Esophagus squamous epithelium (tissue), 5 donors: ENCODE measurements at places on chromosomes 13 and 19.

GRCh38 chr19:29579308-29579910, 26.7 kb upstream of the POP4 start:
- DNase-seq: no peak

GRCh38 chr13:98305670-98306069, 128.6 kb upstream of the RNF113B start:
- no peak for DNase-seq

DNA sequence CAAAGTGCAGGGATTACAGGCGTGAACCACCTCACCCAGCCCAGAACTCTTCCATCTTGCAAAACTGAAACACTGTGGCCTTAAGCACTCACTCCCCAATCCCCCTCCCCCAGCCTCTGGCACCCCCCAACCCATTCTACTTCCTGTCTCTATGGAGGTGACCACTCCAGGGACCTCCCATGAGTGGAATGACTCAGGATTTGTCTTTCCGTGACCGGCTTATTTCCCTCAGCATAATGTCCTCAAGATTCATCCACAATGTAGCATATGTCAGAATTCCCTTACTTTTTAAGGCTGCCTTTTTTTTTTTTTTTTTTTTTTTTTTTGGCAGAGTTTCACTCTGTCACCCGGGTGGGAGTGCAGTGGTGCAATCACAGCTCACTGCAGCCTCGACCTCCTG, 3.6 kb upstream of the F2RL3 start:
- DNase-seq: no peak

GRCh38 chr13:97460004-97460775, 26.2 kb downstream of the RAP2A start:
- no peak for DNase-seq

DNA sequence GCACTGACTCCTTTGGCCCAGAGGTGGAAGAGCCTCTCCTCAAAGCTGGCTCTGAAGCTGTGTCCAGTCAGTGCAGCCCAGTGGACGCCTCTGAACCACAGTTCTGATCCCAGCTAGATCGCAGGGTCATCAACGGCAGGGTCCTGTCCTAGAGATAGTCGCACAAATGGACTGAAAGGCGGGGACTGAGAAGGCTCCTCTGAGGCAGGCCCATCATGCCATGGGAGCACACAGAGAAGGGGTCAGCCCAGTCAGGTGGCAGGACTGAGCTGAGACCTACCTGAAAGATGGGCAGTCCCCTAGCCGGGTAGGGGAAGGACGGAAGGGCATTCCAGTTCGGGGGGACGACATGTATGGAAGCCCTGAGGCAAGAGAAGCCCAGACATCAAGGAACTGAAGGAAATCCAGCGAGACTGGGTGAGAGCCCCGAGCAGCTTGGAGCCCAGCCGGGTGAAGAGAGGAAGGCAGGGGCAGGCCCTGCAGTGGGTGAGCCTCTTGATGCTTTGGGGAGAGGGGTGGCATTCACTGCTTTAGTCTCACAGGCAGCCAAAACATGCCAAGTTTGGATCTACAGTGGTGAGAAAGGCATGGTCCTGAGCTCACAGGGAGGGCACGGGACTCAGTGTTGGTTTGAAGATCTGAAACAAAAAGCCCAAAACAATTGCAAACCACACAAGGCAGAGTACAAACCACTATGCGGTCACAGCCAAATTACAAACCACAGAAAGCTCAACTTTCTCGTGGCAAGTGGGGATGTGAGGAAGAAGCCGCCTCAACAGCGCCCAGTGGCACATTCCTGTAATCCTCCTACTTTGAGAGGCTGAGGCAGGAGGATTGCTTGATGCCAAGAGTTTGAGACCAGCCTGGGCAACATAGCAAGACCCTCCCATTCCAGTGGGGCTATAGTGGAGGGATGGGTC, 10.0 kb downstream of the CALM3 start:
- DNase-seq: no peak

GRCh38 chr19:461721-462551, 1.1 kb upstream of the SHC2 start:
- DNase-seq: no peak

GRCh38 chr19:57008432-57008831, 111.4 kb upstream of the USP29 start:
- no peak for DNase-seq
